ENCODE measurements at places on chromosomes 6 and 20.
A peak's percentile ranks its signal among the peaks of the same experiment; 100 is the strongest.

DNA sequence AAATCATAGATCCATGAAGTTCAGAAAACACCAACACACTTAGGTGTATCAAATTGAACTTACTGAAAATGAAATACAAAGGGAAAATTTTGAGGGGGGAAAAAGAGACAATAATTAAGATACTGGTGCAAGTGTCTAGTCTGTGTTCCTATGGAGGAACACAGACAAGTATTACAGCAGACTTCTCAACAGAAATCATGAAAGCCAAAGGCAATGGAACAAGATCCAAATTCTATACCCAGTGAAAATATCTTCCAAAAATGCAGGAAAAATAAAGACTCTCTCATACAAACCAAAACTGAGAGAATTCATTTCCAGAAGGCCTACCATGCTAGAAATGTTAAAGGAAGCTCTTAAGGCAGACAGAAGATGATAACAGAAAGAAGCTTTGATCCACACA lies 63.1 kb downstream of the NRN1 start:
- DNase-seq, result no peak

- no peak for DNase-seq
These were observed 8.3 kb upstream of the WFDC2 start for GRCh38 chr20:45461225-45461624.

- no peak for DNase-seq
These were observed 261.1 kb upstream of the CITED2 start for GRCh38 chr6:139635401-139636130.

- DNase-seq, result no peak
These were observed 33.2 kb downstream of the CLIC5 start for GRCh38 chr6:45982280-45983036.

- DNase-seq, result peak; percentile 50
These were observed at the start of gene PRELID3B for GRCh38 chr20:59042151-59042795. TSS of gene PRELID3B (minus strand) at chr20:59042786. CDS start at chr20:59042730, 56 bp downstream.

All from GM23338 (cell line).